ENCODE measurements at places on chromosomes 7 and 10.
A peak's percentile ranks its signal among the peaks of the same experiment; 100 is the strongest.

DNA sequence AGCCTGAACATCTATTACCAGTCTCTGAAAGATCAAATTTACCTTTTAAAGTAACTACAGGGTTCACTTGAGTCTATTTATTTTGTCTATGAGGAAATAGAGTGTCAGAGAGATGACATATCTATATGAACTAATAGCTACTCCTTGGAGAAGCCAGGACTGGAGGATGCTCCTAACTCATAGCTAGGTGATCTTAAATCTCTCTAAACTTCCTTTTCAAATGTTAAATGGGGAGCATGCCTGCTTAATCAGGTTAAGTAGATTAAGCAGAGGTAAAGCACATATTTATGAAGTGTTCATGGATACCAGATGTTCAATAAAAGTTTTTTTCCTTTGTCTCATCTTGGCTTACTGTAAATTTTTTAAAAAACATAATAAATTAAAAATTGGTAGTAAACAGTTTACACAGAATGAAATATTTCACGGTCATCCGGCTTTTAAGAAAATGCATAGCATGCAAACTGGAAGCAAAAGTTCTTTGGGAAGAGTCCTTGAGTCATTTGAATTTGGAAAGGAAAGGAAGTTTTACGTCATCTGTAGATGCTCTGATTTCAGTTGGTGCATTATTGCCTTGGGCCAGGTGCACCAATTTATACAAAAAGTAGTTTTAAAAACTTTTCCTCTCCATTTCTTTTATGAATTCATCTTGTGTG, 155.1 kb downstream of the BICC1 start:
- no peak for DNase-seq

GRCh38 chr7:118346748-118347147, 122.2 kb downstream of the ANKRD7 start:
- DNase-seq = no peak

GRCh38 chr7:134284952-134285351, 31.8 kb downstream of the SLC35B4 start:
- no peak for DNase-seq

DNA sequence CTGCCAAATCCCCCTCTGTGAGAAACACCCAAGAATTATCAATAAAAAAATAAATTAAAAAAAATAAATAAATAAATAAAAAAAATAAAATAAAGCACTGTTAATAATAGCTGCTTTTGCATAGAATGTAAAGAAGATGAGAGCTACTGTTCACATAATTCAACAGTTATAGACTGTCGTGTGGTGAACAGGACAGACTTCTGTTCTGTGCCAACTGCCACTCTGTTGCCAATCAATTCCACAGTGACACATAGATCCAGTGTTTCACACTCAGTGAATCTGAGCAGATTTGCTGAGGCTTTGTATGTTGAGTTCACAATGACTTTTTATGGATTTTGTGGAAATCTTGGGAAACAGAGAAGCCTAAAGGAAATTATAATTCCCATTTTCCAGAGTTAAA, 14.9 kb downstream of the ARHGAP19 start:
- no peak for DNase-seq

- no peak for DNase-seq
These were observed 168.4 kb upstream of the IMMP2L start for GRCh38 chr7:111730476-111731300.

- DNase-seq = no peak
These were observed 135.8 kb upstream of the CXCL12 start for GRCh38 chr10:44520651-44521050.

DNA sequence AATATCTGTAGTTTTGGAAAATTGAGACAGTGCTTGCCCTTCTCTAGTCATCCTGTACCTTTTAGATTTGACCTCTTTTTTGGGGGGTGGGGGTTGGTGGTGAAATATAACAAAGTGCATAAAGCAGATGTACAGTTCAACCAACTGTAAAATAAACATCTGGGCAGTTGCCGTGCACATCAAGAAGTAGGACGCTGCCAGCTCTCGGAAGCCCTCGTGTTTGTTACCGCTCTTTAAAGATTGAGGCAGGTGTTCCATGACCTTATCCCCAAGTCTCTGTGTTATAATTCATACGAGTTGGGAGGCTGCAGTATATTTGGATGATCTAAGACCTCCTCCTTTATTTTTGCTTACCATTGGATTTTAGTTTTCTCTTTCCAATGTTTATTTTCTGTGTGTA, 55.1 kb downstream of the SDK1 start:
- no peak for DNase-seq

DNA sequence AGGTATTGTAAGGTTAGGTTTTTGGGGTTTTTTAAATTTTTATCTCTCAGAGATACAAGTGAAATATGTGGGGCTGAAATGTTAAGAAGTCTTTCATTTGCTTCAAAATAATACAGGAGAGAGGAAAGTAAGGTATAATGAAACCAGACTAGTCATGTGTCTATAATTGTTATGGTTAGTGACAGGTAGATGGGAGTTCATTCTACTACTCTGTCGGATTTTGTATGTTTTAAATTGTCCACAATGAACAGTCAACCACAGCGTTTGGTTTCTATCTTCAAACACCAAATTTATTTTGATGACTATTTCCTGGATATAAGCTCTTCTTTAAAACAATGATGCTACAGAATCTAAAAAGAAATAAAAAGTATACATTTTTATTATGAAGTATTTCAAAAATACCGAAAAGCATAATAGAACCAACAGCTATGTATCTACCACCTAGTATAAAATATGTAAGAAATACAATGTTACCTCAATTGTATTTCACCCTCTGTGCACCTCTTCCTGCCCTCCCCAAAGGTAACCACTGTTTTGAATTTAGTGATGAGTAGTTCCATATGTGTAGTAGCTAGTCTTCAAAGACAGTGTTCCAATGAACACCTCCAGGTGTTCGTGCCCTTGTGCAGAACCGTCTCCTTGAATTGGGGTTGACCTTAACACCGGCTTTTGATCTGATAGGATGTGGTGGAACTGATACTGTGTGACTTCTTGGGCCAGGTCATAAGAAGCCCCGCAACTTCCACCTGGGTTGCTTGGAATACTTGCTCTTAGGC, 74.8 kb upstream of the CDK1 start:
- no peak for DNase-seq

DNA sequence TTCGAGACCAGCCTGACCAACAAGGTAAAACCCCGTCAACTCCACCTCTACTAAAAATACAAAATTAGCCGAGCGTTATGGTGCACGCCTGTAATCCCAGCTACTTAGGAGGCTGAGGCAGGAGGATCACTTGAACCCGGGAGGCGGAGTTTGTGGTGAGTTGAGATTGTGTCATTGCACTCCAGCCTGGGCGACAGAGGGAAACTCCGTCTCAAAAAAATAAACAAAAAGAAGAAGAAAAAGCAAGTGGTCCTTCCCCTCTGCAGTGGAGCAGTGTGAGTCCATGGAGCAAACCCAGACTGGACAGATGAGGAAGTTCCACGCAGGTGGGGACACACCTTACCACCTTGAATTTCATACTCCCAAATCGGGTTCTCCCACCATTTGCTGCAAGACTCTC, 13.1 kb upstream of the SERPINE1 start:
- DNase-seq = no peak

DNA sequence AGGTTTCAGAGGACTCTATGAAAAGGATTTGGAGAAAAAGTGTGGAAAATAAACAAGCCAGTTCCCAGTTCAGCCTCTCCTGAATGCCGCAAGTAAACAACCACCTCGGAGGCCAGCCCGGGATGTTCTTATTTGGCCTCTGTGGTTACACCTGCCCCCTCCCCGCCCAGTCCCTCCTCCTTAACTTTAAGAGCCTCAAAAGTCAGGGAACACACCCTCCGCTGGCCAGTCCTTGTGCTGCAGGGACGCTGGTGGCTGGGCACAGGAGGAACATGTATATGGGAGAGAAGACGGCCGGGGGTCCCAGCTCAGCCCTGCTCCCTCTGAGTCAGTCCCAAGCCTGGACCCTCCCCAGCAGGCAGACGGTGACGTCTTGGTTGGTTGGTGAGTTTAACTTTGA, 6.1 kb downstream of the CHST3 start:
- DNase-seq = no peak

DNA sequence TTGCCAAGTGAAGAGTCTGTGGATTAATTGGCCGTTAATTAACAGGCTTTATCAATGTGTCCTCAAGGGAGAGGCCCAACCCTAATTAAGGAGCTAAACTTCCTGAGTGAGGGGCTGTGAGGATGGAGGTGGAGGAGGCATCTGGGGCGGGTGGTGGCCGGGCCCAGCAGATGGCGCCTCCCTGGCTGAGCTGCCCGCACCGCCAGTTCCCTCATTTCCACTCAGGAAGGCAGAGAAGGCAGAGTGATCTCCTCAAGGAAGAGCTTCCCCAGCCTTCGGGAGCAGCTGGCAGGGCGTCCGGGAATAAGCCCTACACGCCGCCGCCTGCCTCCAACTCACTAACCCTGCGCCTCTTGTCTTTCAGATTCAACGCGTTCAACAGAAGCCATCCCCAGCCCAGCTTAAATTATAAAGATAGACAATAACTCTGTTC, 112.2 kb downstream of the CYTH3 start:
- DNase-seq = no peak

GRCh38 chr7:100003711-100004661, 11.4 kb upstream of the ZKSCAN1 start:
- DNase-seq = no peak

- DNase-seq = no peak
These were observed 172.0 kb upstream of the ZNF32 start for GRCh38 chr10:43820663-43821062.

DNA sequence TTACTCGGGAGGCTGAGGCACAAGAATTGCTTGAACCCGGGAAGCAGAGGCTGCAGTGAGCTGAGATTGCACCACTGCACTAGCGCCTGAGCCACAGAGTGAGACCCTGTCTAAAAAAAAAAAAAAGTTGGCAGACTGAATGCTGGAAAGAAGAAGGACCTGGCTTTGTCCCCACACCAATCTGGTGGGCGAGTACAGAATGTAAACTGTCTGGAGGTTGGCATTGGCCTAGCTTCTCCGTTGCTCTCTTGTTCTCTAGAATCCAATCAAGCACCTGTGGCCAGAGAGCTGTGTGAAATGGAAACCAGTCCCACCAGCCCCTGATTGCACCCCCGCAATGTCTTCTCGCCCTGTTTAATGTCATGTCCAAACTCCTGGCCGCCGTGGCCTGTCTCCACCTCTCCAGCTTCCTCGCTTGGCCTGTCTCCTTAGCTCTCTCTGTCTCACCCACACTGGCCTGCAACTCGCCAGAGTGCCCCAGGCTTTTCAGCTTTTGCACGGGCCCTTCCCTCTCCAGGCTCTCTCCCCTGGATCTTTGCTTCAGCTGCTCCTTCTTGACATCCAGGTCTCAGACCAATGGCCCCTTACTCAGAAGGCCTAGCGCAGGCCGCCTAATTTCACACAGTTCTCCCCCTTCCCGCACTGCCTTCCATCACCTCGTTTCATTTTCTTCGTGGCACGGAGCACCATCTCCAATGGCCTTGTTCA, 670 bp upstream of the AGK start:
- DNase-seq = peak; percentile 7

DNA sequence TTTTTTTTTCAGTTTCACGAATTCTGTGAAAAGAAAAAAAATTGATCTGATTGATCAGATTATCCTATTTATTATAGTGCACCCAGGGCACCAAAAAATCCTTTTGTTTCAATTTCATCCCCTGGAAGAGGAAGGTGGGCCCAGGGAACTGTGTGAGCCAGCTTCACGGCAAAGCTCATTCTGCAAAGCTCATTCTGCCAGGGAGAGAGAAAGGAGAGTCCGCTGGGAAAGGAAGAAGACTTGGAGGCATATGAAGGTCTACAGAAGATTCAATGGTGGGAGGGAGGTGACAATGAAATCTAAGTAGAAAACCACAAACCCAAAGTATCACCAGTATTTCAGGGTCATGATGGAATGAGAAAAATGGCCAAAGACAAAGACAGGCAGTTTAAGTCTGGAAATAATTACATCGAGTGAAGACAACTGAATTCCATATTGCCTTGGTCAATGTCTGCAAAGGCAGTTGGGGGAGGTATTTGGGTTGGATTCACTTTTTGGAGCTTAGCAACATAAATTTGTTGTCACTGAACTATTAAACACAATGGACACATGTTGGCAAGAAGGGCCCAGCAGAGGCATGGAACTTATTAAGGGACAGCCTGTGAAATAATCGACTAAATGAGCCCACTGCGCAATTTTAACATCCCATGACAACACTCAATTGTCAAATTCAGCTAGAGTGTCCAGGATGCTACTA, 587.8 kb upstream of the MKI67 start:
- no peak for DNase-seq

DNA sequence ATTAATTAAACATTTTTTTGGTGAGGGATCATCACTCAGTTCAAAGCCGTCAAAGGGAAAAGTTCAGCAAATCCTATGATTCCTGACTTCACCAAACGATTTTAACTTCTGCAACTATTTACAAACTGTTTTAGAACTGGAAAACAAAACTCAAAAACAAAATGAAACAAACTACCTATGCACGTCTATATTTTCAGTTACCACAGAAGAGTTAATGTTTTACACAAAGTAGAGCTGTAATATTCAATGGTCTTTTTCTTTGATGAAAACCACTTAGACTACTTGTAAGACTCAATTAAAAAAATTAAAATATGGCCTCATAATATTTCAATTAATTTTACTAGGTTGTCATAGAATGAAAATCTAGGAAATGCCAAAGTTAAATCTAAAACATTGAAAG, 131.5 kb downstream of the ATE1 start:
- DNase-seq = no peak

GRCh38 chr10:1685699-1686490, 51.4 kb downstream of the ADARB2 start:
- DNase-seq = no peak

DNA sequence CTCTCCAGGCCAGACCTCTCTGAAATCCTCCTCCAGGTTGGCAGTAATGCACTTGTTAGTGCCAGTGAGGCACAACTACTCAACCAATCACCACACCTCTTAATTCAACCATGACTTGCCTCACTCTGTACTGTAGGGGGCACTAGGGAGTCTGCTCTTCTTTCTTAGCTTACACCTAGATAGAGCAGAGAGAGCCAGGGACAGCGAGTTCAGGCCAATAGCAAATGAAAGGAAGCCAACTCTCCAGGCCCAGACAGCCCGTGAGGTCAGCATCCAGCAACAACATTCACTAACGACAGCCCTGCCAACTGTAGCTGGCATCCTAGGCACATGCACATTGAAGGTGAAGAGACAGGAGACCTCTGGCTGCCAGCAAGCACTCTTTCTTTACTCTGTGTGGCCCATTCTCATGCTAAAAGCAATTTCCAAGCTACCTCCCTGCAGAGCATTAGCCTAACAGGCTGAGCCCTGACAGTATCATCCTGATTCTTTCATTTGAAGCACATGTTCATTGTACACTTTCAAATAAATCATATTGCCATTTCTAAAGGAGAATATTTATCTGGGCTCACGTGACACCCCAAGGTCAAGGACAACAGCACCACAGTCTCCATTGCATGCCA, 136.3 kb downstream of the DPY19L1 start:
- DNase-seq = no peak

- no peak for DNase-seq
These were observed 619.0 kb downstream of the PARD3 start for GRCh38 chr10:34196058-34196433.
